Stimulated activated CD8-positive, alpha-beta memory T cell treated with anti-CD3 and anti-CD28 coated beads, Interleukin-4, amount 100 ng/mL, for 4 hours (primary cell): ENCODE measurements at places on chromosomes 5 and 9.

DNA sequence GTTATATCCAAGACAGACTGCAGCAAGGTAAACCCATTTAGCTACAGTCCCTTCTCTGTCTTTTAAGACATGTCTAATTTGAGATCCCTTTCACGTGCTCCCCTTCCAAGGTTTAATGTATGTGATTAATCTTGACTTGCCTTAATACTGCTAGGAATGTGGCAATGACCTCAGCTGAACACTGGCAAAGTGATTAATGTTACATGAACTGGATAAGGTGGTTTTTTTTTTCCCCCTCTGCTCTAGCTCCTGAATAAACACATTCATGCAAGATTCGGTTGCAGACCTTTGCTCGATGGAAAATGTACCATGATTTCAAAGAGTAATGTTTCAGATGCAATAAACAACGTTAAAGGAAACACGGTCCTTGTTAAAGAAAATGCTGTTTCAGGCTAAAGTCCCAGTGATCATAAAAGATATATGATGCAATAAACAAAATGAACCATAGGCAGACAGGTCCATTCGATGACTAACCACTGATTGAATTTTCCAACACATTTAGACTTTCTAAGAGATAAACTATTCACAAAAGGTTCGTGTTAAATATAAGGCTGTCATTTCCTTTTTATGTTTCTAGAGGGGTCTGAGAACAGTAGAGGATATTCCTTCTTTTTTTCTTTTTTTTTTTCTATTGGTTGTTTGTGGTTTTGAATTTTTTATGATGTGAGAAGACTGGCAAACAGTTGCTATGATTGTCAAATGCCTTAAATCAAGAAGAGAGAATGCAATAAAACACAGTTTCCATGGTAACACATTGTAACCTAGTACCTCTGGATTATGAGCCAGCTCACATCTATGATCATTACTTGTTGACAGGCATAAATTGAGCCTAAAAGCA, 44.7 kb upstream of the ZNF608 start:
- DNase-seq = no peak

DNA sequence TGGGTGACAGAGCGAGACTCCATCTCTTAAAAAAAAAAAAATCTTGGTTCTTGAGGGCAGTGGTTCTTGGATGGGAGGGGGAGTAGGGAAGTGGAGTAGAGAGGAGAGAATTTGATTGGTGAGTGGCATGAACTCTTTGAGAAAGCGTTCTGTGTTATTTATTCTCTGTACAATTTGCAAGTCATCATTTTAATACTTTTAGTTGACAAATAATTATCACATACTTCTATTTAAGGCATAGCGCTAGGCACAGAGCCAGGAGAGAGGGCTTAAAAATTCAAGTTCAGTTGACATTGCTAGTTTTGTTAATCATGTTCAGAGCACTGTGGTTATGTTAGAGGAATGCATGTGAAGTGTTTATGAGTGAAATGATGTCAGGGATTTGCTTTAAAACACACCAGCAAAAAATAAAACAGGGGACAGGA, 24.6 kb downstream of the HSDL2 start:
- DNase-seq = no peak

DNA sequence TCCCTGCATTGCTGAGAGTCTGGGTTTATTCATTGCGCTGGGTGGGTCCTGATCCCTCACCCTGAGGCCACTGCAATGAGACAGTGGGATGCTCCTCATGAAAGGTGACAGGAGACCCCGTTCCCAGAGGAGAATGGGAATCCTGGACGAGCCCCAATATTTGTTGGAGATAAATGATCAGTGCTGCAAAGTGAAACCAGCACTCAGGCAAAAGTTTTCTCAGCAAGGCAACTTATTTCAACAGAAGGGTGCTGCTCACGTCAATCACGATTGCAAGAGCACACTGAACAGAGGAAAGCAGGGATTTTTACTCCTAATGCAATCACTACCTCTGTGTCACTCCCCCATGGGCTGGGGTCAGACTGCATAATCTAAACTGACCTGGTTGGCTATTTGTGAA, 110.2 kb upstream of the MAMDC2 start:
- no peak for DNase-seq

DNA sequence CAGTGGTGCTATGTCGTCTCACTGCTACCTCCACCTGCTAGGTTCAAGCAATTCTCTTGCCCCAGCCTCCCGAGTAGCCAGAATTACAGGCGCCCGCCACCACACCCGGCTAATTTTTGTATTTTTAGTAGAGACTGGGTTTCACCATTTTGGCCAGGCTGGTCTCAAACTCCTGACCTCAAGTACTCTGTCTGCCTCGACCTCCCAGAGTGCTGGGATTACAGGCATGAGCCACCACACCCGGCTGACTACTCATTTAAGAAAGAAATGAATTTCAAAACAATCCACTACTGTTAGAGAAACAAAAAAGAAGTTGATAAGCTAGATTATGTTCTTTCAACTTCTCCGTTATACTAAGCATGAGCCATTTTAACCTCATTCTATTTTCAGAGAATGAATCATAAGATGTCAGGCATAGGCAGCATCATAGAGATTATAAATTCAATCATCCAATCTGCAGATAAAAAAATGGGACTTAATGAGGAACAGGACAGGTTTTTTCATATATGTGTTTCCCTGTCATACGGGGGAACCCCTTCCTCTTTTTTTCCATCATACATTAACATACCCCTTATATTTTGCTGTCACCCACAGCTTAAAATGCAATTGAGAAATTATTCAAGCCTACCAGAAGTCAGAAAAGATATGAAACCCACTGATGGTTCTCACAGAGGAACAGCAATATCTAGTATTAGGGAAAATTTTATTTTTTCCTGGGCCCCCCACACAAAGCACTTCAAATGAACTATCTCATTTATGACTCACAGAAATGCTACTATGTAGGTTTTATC, 26.5 kb upstream of the ADRB2 start:
- DNase-seq = no peak

DNA sequence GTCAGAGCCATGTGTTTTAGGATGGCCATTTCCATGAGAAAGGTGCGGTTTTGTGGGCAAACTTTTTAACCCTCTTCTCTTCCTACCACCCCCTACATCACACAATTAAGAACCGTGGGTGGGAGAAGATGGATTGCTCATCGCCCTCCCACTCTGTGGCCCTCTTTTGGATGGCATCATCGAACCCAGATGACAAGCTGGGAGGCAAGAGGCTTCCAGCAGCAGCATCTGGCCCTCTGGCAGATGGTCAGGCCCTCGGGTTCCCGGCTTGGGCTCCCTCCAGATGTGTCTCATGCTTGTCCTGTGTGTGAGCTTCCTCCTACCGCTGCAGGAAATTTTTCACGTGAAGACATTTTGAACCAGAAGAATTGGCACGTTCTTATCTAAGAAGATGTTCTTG, 199.9 kb downstream of the EBF1 start:
- DNase-seq = no peak

- no peak for DNase-seq
These were observed 122.0 kb downstream of the TLE4 start for GRCh38 chr9:79693750-79694149.

GRCh38 chr5:169861934-169862333, 118.4 kb downstream of the INSYN2B start:
- DNase-seq = no peak

DNA sequence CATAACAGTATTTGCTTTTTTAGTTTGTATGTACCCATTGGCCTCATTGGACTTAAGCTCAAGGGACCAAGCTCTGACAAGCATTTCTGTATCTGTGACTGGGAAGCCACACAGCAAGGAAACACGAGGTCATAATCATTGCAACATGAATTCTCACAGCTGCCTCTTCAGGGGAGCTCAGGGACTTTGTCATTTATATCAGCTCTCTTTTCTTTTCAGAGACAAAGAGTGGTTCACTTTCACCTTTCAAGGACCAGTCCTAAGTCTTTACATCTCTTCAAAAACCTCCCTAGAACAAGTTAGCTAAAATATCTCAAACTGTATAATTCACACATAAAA, 58.6 kb downstream of the ADAMTS12 start:
- no peak for DNase-seq

DNA sequence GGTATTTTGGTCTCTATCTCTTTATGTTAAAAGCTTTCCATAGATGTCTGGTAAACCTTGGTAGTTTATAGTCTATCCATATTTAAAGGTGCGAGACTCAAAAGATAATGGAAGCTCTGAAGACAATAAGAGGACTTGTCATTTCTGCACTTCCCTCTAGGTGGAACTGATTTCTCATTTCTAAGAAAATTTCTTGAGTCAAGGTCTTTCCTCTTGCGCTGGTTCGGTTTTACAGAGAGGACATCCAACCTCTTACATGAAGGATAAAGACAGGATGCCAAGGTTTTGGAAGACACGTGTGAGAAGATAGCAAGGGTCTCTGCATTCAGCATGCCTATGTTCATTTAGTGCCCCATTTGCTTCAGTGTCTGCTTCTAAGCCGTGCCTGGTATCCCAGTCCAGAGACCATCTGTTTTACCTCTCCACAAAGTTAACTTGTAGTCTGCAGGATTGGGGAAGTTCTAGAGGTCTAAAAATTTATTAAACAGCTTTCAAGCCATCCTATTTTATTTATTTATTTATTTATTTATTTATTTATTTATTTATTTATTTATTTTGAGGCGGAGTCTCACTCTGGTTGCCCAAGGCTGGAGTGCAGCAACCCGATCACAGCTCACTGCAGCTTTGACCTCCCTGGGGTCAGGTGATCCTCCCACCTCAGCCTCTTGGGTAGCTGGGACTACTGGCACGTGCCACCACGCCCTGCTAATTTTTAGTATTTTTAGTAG, 41.6 kb downstream of the KIAA1191 start:
- no peak for DNase-seq

DNA sequence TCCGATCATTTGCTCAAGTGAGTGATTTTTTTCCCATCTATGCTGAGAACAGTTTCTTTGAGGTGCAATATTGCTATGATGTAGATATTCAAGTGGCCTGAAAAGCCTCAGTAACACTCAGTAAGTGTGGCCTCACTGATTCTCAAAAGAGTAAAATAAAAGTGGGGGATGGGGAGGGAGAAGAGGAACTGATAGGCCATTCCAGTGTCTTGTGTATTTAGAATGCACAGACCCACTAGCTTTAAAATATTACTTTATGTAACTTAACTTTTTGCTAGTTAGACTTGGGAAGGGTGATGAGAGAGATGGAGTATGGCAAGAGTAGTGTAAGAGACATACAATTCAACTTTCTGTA, 79.5 kb upstream of the ZNF608 start:
- no peak for DNase-seq

DNA sequence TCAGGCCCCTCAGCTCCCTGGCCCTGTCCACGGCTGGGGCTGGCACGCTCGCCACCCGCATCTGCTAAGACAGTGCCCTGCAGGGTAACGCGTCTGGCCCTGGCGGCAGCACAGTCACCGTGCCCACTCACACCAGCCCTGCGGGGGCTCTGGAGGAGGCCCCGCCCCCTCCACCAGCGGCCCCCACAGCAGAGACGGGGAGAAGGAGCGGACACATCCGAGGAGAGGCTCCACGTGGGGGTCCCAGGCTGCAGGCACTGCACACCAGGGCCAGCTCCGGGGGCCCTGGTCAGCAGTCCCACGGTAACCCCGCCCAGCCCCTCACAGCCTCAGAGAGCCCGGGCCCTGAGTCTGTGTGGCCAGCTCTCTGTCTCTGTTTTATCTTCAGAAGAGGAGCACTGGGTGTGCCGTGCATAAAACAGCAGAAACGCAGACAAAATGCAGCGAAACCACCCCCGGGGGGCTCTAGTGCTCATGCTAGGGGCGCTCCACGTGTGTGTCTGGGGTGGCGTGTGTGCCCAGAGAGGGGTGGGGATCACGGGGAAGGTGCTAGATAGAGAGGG, 47.5 kb upstream of the NRARP start:
- no peak for DNase-seq

DNA sequence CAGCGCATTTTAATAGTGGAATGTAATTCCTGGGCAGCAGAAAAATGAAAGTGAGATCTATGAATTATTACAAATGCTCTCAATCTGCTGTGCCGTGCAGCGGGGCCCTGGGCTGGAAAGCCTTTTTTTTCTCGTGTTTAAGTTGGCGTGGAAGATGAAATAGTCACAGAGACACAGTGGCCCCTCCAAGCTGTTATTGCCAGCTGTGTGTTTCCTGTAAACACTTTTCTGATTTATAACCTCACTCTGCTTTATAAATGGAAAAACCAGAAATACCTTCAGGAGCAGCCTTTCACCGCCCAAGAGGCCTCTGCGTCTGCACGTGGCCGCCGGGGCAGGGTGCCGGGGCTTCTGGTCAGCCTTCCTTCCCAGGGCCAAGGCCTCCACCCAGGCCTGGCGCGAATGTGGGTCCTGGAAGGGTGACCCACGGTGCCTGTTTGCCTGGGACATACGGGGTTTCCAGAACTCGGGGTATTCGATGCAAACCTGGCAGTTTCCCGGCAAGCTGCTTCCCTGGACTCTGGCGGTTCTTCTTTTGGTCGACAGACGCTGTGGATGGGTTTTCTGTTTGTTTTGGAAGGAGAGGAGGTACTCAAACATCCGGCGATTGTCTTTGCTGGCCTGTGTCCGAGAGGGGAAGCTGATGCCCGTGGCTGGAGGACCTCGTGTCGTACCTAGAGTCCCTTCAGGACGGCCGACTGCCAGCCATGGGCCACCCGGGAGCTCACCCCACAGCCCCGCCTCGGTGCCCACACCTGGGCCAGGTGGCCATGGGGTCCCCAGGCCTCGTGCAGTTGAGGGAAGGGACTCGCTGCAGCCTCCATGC, 256.7 kb downstream of the PARP8 start:
- no peak for DNase-seq

DNA sequence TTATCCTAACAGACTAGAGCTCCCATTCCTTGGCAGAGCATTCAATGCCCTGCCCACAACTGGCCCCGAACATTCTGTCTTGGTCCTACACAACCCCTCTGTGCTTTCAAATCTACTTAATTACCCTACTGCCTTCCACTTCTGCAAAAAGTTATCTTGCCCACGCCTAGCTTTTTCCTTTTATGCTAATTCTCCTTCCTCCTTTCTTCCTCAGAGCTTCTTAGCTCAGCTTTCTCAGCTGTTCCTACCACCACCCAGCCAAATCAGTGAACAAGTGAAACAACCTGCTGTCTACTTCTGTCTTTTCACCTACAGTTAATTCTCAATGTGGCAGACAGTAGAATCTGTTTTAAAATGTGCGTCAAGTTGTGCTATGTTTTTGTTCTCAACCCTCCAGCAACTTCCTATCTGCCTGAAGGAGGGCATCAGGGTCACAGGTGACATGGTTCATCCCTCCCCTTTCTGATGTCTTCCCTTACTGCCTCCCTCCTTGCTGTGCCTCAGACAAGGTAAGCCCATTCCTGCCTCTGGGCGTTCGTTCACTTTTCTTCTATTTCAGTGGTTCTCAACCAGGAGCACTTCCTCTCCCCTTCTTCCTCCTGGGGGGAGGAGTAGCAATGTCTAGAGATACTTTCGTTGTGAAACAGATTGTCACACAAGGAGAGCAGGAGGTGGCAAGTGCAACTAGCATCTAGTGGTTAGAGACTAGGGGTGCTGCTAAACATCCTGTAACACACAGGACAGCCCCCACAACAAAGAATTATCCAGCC, 1.3 kb upstream of the REEP5 start:
- DNase-seq = no peak

DNA sequence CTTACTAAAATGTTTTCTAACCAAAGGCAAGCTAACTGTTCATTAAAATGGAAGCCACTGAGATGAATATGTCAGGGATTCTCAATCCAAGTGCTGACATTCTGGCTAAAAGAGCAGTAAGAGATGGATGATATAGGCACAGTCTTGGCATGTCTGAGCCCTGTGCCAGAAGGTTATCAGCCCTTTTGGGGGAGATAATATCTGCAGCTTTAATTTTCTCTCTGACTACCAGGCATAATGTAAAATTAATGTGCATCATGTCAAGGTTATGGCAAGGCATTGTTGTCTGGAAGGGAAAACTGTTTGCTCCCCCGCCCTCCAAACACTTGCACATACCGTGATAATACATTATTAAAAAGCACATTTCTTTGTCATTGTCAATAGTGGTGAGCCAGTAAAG, 609.8 kb downstream of the ZNF608 start:
- DNase-seq = no peak
